ENCODE measurements at places on chromosomes 11 and 22. TPM values are rescaled to one million over a fixed set of nuclear protein-coding genes. Genes with fewer than 3 reads are reported as not detected.
A peak's percentile ranks its signal among the peaks of the same experiment; 100 is the strongest.

Gene TRIM29
- not detected for total RNA-seq

Gene OR4C16
- total RNA-seq = not detected

Gene SYCE3
- total RNA-seq = 1.3 TPM

Gene ROBO4
- not detected for total RNA-seq

Gene CLCF1
- total RNA-seq = 0.31 TPM

Gene SLC25A18
- not detected for total RNA-seq

Gene ANO5
- total RNA-seq = 0.28 TPM

Gene MUC5AC
- not detected for total RNA-seq

Gene PARVG
- total RNA-seq = 72.9 TPM

Gene OVOL1
- total RNA-seq = 0.42 TPM

- no peaks in the 10 kb centered on the region for H3K27me3 ChIP-seq
- no peaks in the 10 kb centered on the region for H3K36me3 ChIP-seq
- DNase-seq = no peak
- H3K4me3 ChIP-seq = no peak overlapping the region
Observed at GRCh38 chr11:68673306-68673945, 10.9 kb upstream of the GAL start.

DNA sequence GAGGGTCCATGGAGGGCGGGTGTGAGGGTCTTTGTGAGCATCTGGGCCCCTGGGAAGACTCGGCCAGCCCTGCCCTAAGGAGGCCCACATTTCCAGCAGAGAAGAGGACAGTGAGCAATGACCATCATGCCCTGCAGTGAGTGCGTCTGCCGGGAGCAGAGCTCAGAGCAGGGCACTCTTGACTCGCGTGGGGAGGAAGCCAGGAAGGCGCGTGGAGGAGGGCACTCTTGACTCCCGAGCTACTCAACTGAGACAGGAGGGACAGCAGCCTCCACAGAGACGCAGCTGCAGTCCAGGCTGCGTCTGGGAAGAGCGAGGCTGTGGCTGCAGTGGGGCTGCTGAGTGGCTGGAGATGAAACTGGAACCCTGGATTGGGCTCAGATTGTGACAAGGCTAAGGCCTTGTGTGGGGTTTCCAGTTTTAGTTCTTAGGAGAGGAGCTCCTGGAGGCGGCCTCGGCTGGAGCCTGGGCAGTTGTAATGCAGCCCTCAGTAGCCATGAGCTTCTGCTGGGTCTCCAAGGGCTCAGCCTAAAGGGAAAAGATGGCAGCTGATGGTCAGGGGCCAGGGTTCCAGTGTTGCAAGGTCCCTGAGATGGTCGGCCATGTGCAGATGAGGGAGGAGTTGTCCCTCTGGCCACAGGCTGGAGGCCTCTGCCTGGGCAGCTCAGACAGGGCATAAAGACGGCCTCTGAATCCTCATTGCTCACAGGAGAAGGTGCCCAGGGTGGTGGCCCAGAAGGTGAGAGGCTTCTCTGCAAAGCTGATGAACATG, 264.7 kb upstream of the B3GAT1 start:
- H3K27me3 ChIP-seq = peaks cover 4% of the 10 kb centered on the region
- H3K4me1 ChIP-seq = no peaks in the 10 kb centered on the region
- no peak for DNase-seq
- H3K27ac ChIP-seq = no peak overlapping the region

DNA sequence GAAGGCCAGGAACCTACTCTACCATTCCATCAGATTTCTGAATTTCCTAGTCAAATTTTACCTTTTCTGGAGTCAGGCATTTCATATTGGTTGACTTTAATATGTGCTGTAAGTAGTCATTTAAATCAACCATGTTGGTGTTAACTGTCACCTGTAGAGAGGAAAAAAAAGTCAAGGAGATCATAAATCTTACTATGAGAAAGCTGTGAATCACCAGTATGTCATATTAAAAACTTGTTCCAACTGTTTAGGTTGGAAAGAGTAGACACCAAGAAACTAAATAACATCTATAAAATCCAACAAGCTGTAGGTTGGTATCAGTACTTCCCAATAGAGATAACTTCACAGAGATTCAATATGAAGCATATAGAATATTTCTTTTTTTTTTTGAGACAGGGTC, 39.5 kb downstream of the COPB1 start:
- H3K4me3 ChIP-seq = no peak overlapping the region
- H3K27ac ChIP-seq = no peak overlapping the region
- H3K4me1 ChIP-seq = no peaks in the 10 kb centered on the region
- no peaks in the 10 kb centered on the region for H3K27me3 ChIP-seq
- H3K36me3 ChIP-seq = peaks cover 15% of the 10 kb centered on the region

GRCh38 chr11:12287374-12288211, 89.8 kb upstream of the PARVA start:
- H3K36me3 ChIP-seq = no peaks in the 10 kb centered on the region
- H3K4me3 ChIP-seq = no peak overlapping the region
- H3K27ac ChIP-seq = no peak overlapping the region
- H3K4me1 ChIP-seq = peaks cover 2% of the 10 kb centered on the region
- H3K27me3 ChIP-seq = no peaks in the 10 kb centered on the region

DNA sequence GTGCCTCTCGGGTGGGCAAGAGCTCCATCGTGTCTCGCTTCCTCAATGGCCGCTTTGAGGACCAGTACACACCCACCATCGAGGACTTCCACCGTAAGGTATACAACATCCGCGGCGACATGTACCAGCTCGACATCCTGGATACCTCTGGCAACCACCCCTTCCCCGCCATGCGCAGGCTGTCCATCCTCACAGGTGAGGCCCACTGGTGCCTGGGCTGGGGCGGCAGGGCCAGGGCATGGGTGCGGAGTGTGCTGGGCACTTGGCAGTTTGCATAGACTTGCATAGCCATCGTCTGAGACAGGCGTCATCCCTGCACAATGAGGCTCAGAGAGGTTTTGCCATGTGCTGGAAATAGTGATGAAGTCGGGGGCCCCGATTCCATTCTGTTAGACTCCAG, 6.3 kb downstream of the RASD2 start:
- no peak overlapping the region for H3K27ac ChIP-seq
- no peak for DNase-seq
- peaks cover 22% of the 10 kb centered on the region for H3K27me3 ChIP-seq

DNA sequence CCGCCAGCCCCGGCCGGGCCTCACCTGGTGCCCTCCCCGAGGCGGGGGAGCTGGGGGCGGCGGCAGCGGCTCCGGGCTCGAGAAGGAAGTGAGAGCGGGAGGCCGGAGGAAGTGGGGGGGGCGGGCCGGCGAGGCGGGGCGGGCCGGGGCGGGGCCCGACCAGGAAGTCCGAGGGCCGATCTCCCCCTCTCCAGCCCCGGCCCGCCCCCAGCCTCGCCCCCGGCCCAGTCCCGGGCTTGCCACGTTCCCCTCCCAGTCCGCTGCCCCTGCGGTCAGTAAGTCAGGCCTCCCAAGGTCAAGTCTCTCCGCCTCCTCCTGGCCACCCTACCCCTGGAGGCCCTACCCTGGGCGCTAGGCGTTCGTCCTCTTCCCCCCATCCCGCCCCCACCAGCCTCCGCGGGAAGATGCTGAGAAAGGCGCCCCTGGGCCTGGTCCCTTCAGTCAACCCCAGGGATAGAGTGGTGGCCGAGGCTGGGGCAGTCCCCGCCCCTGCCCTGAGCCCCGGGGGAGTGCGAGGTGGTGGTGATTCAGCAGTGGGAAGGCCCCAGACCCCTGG, at the start of gene RHOG:
TSS of gene RHOG (minus strand) at position 90 of the 556 bp plus-strand sequence. CDS start 12,821 bp downstream, outside the sequence.
- peaks cover 32% of the 10 kb centered on the region for H3K36me3 ChIP-seq
- H3K4me1 ChIP-seq = peaks cover 56% of the 10 kb centered on the region
- peak within 1 kb of the TSS; percentile 90 for H3K4me3 ChIP-seq

- H3K4me3 ChIP-seq = no peak overlapping the region
- H3K27ac ChIP-seq = no peak overlapping the region
- DNase-seq = no peak
- no peaks in the 10 kb centered on the region for H3K27me3 ChIP-seq
- no peaks in the 10 kb centered on the region for H3K36me3 ChIP-seq
Observed at GRCh38 chr22:33492210-33492651, 428.0 kb downstream of the LARGE1 start.

DNA sequence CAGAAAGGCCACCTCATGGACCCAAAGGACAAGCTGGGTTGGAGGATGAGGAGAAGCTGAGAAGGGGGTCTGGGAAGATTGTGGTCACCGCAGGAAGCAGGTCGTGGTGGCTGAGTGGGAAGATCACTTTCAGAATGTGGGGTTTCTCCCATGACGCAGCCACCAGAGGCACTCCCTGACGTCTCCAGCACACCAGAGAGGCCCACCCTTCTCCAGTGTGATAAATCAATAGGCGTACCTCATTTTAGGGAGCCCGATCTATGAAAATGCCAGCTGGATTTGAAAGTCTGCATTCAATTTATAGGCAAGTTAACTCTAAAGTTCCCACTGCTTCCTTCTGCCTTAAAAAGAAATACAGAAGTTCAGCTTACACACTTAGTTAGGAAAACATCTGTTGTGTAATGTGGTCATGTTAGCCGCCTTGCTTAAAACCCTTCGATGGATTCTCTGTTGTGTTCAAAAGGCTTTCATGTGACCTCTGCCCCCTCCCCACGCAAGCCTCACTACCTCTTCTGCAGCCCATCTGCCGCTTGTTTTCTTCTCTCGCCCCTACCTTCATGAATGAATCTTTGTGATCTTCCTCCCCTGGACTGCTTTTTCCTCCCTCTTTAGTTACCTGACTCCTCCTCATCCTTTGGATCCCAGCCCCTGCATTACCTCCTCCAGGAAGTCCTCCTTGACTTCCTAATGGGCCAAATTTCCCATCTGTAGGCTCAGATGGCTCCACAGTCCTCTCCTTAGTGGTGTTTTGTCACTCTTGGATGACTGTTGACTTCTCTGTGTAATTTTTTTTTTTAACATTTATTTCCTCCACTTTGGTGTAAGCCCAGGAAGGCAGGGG, 10.7 kb downstream of the TSPAN18 start:
- no peak overlapping the region for H3K27ac ChIP-seq
- no peaks in the 10 kb centered on the region for H3K36me3 ChIP-seq
- peaks cover 14% of the 10 kb centered on the region for H3K4me1 ChIP-seq
- peak overlapping the region; percentile 32 for H3K4me3 ChIP-seq
- peaks cover 17% of the 10 kb centered on the region for H3K27me3 ChIP-seq
- peak; percentile 17 for DNase-seq

- H3K27ac ChIP-seq = peak overlapping the region; percentile 81
- H3K4me1 ChIP-seq = peaks cover 14% of the 10 kb centered on the region
- DNase-seq = no peak
- H3K4me3 ChIP-seq = no peak overlapping the region
Observed at GRCh38 chr22:41524251-41524661, 20.0 kb downstream of the POLR3H start.

- DNase-seq = no peak
- no peaks in the 10 kb centered on the region for H3K27me3 ChIP-seq
- peaks cover 14% of the 10 kb centered on the region for H3K36me3 ChIP-seq
- H3K27ac ChIP-seq = no peak overlapping the region
Observed at GRCh38 chr11:95156916-95157541, 67.4 kb downstream of the ENDOD1 start.

- H3K27ac ChIP-seq = peak overlapping the region; percentile 89
- no peaks in the 10 kb centered on the region for H3K27me3 ChIP-seq
- H3K4me3 ChIP-seq = peak overlapping the region; percentile 97
- peaks cover 39% of the 10 kb centered on the region for H3K4me1 ChIP-seq
Observed at GRCh38 chr11:18011633-18012032, 1.2 kb downstream of the SERGEF start.

DNA sequence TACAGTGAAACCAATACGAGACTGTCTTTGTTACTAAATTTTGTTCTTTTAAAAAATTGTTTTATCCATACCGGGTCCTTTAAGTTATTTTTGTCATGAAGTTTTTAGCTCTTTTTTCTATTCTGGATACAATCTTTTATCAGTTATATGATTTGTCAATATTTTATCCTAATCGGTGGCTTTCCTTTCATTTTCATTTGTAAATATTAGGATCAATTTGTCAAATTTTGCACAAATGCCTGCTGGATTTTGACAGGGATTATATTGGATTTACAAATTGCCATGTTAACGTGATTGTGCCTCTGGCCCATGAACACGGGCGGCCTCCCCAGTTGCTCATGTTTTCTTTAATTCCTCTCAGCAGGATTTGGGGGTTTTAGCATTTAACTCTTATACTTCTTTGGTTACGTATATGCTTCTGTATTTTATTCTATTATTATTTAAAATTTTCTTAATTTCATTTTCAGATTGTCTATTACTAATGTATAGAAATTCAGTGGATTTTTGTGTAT, 20.7 kb upstream of the KRTAP5-6 start:
- no peak for DNase-seq
- H3K4me1 ChIP-seq = no peaks in the 10 kb centered on the region
- H3K27ac ChIP-seq = no peak overlapping the region
- H3K36me3 ChIP-seq = no peaks in the 10 kb centered on the region
- no peak overlapping the region for H3K4me3 ChIP-seq

GRCh38 chr11:108698844-108699642, 34.2 kb downstream of the DDX10 start:
- H3K27ac ChIP-seq = peak overlapping the region; percentile 25
- peaks cover 31% of the 10 kb centered on the region for H3K36me3 ChIP-seq
- no peak overlapping the region for H3K4me3 ChIP-seq
- no peaks in the 10 kb centered on the region for H3K27me3 ChIP-seq
- peaks cover 2% of the 10 kb centered on the region for H3K4me1 ChIP-seq

- no peak overlapping the region for H3K27ac ChIP-seq
- no peaks in the 10 kb centered on the region for H3K27me3 ChIP-seq
- no peaks in the 10 kb centered on the region for H3K4me1 ChIP-seq
- peaks cover under 1% of the 10 kb centered on the region for H3K36me3 ChIP-seq
Observed at GRCh38 chr22:31068970-31069369, 12.1 kb upstream of the SMTN start.

GRCh38 chr11:57476757-57477506, 16.6 kb downstream of the RTN4RL2 start:
- H3K4me1 ChIP-seq = peaks cover 37% of the 10 kb centered on the region
- H3K4me3 ChIP-seq = peak overlapping the region; percentile 77
- peak; percentile 51 for DNase-seq
- peaks cover 9% of the 10 kb centered on the region for H3K27me3 ChIP-seq
- no peaks in the 10 kb centered on the region for H3K36me3 ChIP-seq
- H3K27ac ChIP-seq = peak overlapping the region; percentile 72

GRCh38 chr11:87144252-87144651, 106.5 kb downstream of the TMEM135 start:
- H3K4me3 ChIP-seq = no peak overlapping the region
- H3K27me3 ChIP-seq = no peaks in the 10 kb centered on the region
- no peak for DNase-seq
- no peak overlapping the region for H3K27ac ChIP-seq
- H3K4me1 ChIP-seq = peaks cover 26% of the 10 kb centered on the region

GRCh38 chr11:124983674-124984511, 29.9 kb downstream of the CCDC15 start:
- H3K4me1 ChIP-seq = no peaks in the 10 kb centered on the region
- H3K27me3 ChIP-seq = no peaks in the 10 kb centered on the region
- H3K27ac ChIP-seq = no peak overlapping the region
- no peak for DNase-seq

DNA sequence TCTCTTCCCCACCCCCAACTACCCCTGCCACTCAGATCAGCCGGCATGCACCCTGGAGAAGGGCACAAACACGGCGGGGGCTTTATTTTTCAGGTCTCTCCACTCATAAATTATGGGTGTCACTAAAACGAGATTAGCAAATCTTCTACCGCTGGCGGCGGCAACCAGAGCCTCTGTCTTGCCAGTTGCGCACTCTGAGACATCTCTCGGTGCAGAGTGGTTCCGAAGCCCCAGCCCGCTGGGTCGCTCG, 125.3 kb upstream of the C11orf58 start:
- peaks cover 17% of the 10 kb centered on the region for H3K27me3 ChIP-seq
- no peak overlapping the region for H3K27ac ChIP-seq
- H3K4me1 ChIP-seq = peaks cover 17% of the 10 kb centered on the region
- peak overlapping the region; percentile 73 for H3K4me3 ChIP-seq
- no peak for DNase-seq
- no peaks in the 10 kb centered on the region for H3K36me3 ChIP-seq
